ENCODE measurements at places on chromosomes 6 and 20.

GRCh38 chr20:51042064-51042463 is 19.2 kb upstream of the KCNG1 start:
- no peak for DNase-seq

GRCh38 chr20:63574156-63574828 is at the start of gene HELZ2:
HELZ2 (minus strand) TSS chr20:63574239; CDS start chr20:63572385, 1,854 bp downstream.
- no peak for DNase-seq

DNA sequence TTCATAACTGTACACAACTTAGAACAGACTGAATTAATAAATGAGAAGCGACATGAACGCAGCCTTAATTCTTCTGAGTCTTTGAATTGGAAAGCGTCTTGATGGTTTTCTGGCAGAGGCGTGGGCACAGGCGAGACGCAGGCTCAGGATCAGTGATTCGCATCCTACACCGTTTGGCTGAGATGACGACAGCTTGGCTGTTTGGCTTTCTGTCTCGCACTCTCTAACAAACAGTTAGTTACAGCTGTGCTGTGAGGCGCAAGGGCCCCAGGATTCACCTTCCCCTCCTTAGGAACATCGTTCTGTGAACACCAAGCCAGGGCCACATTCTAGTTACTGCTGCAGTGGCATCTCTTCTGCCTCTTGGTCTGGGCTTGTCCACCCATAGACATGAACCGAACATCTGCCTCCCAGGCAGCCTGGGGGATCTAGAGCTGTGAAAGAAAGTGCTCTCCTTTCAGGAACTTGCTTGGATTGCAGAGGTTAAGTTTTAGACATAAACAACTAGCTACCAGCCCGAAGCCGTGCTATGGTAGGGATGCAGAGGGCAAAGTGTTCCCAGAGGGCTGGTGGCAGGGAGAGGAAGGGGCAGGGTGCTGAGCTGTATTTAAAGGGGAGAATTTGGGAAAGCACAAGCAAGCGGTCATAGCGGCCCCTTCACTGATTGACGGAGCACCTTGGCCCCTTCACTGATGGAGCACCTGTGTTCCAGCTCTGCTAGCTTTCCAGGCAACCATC is 49.6 kb downstream of the TCP11 start:
- DNase-seq: no peak

- DNase-seq: no peak
Observed at GRCh38 chr20:1555952-1556351, 1.6 kb downstream of the SIRPD start.

DNA sequence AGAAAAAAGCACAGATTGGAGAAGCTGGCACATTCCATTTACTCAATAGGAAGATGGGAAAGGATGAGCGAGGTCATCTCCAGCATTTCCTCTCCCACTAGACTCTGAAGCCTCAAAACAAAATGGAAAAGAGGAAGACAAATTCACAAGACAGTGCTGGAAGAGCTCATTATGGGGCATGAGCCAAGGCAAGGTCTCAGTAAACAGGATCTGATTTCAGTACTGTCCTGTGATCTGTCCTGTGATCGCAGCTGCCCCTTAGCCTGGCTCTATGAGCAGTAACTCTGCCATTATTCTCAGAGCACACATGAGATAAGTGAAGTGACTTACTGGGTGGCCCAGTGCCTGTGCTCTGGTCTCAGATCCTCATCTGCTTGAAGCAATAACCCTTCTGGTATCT is 68.1 kb upstream of the SLC4A11 start:
- no peak for DNase-seq

DNA sequence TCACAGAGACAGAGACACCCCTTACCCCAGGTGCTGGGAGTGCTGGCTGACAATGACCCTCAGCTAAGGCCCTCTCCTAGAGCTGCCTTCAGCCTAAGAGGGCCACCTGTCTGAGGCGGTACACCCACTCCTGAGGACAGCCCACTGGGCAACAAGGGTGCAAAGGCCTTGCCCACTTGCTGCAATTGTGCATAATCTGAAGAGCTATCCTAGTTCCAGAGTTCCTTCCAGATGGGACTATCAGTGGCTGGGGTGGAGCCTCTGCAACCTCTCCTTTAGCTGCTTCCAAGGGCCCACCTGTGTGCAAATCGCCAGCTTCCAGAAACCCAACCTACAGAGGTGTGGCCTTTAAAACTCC is 87.5 kb downstream of the PREX1 start:
- DNase-seq: no peak

DNA sequence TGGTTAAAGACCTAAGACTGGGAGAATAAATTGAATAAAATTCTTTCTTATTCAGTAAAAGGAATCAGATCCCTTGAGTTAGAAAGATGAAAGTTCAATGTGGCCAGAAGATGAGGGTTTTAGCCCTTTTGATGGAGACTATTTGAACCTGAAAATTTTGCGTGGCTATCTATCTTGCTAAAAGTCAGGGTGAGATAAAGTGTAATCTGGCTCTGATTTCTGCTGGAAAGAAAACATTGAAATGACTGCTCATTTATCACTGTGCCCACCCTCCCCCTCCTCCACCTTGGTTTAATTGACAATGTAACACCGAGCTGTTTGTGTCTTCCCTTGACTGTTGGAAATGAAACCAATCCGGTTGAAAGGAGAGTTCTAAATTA is 32.9 kb upstream of the TCF21 start:
- DNase-seq: no peak

GRCh38 chr6:68572525-68572924 is 62.6 kb upstream of the ADGRB3 start:
- DNase-seq: no peak

- no peak for DNase-seq
Observed at GRCh38 chr20:57612436-57612835, 7.8 kb downstream of the ZBP1 start.

Measured in hypothalamus (tissue), 51 donors.